Kidney (tissue), 22 donors: ENCODE measurements at places on chromosomes 16 and 17. TPM values are rescaled to one million over a fixed set of nuclear protein-coding genes. Genes with fewer than 3 reads are reported as not detected.
A peak's percentile ranks its signal among the peaks of the same experiment; 100 is the strongest.

Gene PLCD3
- 111 TPM for total RNA-seq

Gene MT4
- not detected for total RNA-seq

Gene PPP1R27
- not detected for total RNA-seq

Gene LITAF
- total RNA-seq = 171 TPM

Gene GUCY2D
- 0.19 TPM for total RNA-seq

Gene TBC1D3I
- 0.41 TPM for total RNA-seq

Gene KCNH6
- total RNA-seq = 0.57 TPM

Gene TBC1D3H
- not detected for total RNA-seq

GRCh38 chr16:3857189-3858043 lies 23.1 kb downstream of the CREBBP start:
- H3K36me3 ChIP-seq = no peaks in the 10 kb centered on the region
- H3K27ac ChIP-seq = no peak overlapping the region
- H3K4me1 ChIP-seq = no peaks in the 10 kb centered on the region
- DNase-seq = peak; percentile 25
- H3K27me3 ChIP-seq = no peaks in the 10 kb centered on the region
- no peak overlapping the region for H3K4me3 ChIP-seq

- no peak overlapping the region for H3K4me3 ChIP-seq
- H3K27me3 ChIP-seq = no peaks in the 10 kb centered on the region
- peak overlapping the region; percentile 73 for H3K27ac ChIP-seq
- H3K4me1 ChIP-seq = no peaks in the 10 kb centered on the region
Observed at GRCh38 chr17:45371414-45372324, 54.8 kb upstream of the MAP3K14 start.

- H3K36me3 ChIP-seq = peaks cover 12% of the 10 kb centered on the region
- no peak for DNase-seq
- H3K4me1 ChIP-seq = no peaks in the 10 kb centered on the region
- H3K27ac ChIP-seq = no peak overlapping the region
- H3K27me3 ChIP-seq = no peaks in the 10 kb centered on the region
- no peak overlapping the region for H3K4me3 ChIP-seq
Observed at GRCh38 chr17:75623386-75623785, 9.8 kb upstream of the SMIM5 start.

DNA sequence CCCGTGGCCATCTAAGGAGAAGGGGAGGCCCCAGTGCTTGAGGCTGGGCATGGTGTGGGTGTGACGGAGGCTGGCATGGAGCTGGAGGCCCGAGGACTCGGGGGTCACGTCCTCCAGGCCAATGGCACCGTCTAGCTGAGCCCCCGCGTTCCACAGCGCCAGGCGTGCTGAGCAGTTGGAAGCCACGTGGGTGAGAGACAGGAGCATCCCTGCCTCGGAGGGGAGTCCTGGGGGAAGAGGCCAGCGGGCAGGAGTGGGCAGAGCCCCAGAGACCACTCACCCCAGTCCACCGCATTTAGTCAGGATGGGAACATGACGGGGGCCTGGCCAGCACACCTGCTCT lies 78.8 kb downstream of the RMI2 start:
- H3K4me1 ChIP-seq = no peaks in the 10 kb centered on the region
- no peak overlapping the region for H3K27ac ChIP-seq
- no peaks in the 10 kb centered on the region for H3K36me3 ChIP-seq
- no peaks in the 10 kb centered on the region for H3K27me3 ChIP-seq
- no peak overlapping the region for H3K4me3 ChIP-seq

DNA sequence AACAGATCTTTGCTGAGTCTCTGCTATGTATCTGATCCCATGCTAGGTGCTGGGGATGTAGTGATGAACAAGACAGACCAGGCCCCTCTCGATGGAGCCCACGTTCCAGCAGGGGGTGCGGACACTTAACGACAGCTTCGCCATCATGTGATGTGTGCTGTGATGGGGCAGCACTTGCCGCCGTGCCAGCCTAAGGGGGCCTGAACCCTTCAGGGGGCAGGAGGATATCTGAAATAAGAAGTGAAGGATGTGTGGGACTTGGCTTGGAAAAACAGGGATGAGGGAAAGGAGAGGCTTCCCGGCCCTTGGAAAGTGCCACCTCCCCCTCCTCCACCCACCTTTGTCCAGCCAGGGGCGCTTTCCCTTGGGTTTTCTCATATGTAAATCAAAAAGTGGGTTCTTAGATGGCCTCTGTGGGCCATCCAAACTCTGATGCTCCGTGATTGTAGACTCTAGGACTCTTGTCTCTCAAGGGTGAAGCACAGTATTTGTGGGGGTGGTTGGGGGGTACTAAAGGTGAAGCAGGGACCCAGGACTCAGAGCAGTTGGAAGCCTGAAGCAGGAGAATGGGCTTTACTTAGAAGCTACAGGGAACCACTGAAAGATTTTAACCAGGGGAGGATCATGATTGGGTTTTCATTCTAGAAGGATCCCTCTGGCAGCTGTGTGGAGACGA lies 4.0 kb upstream of the DLX3 start:
- H3K36me3 ChIP-seq = no peaks in the 10 kb centered on the region
- peaks cover 11% of the 10 kb centered on the region for H3K4me1 ChIP-seq
- no peak overlapping the region for H3K4me3 ChIP-seq
- DNase-seq = no peak
- no peak overlapping the region for H3K27ac ChIP-seq

DNA sequence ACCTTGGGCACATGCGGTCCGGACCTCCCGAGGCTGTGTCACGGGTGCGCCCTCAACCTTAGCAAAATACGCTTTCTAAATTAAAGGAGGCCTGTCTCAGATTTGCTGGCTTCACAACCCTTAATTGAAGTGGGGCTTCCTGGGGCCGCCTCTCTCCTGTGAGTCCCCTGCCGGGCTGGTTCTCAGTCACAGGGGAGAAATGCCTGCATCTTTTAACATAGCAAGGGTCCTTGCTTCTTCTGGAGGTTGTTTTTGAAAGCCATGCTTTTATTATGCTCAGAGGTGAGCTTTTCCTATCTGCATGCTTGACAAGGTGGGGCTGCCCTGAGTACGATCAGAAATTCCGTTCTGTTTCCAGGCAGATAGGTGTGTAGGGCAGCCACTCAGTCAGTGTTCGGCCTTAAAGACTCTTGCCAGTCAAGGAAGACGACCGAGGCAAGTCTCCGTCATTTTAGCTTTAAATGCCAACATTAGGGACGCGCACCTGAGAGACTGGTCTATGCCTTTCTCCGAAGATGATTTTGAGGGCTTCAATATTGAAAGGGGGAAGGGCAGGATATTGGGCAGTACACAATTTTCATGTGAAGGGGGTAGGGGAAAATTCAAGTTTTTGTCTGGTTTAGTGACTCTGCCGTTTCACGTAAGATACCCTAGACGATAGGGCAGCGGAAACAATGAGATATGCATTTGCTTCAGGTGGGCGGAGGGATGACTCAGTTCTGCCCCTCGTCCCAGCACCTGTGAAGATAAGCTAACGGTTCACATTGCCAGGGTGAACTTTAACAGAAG lies 5.5 kb upstream of the SLC7A5 start:
- no peaks in the 10 kb centered on the region for H3K36me3 ChIP-seq
- H3K4me3 ChIP-seq = no peak overlapping the region
- no peak overlapping the region for H3K27ac ChIP-seq
- H3K4me1 ChIP-seq = no peaks in the 10 kb centered on the region
- peaks cover 5% of the 10 kb centered on the region for H3K27me3 ChIP-seq

DNA sequence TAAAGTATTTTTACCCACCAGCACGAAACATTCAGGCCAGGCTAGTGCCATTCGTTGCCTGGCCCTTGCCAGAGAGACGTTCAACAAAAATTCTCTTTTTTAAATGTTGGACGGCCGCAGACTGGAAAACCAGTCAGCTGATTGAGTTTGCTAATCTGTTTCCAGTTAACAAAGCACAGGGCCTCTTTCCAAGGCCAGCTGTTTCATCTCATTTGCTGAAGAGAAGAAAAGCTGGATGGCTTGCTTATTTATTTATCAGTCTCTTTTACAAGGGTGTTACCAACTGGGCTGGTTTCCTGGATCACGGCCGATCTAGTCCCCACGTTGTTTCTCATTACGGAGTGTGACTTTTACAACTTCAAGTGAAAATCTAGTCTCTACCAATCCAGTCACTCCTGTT lies 418.7 kb upstream of the DYNLRB2 start:
- peak; percentile 39 for DNase-seq
- H3K27me3 ChIP-seq = no peaks in the 10 kb centered on the region
- no peak overlapping the region for H3K27ac ChIP-seq
- peaks cover 2% of the 10 kb centered on the region for H3K4me1 ChIP-seq
- no peak overlapping the region for H3K4me3 ChIP-seq
- no peaks in the 10 kb centered on the region for H3K36me3 ChIP-seq

DNA sequence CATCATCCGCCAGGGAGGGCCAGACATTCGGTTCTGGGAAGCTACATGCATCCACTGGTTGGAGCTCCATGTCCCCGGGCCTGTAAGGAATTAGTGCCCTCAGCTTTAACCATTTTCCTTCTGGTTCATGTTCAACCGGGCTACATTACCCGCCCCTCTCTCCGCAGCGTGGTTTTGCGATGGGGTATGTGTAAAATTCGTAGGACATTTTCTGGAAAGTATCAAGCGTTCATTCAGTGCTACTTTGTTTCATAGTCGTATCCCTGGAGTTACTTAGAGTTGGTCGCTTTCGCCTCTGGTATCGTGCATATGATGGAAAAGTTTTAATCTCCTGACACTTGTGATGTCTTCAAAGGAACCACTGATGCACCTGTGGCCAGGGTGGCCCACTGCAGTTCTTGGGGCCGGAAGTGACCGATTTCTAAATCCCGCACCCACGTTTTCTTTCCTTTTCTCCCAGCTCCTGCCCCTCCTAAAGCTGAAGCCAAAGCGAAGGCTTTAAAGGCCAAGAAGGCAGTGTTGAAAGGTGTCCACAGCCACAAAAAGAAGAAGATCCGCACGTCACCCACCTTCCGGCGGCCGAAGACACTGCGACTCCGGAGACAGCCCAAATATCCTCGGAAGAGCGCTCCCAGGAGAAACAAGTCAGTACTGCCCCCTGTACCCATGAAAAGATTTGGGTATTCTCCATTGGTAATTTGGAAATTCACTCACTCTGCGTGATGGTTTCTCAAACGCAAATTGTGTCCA lies 637 bp downstream of the RPL23A start:
- peak overlapping the region; percentile 96 for H3K4me3 ChIP-seq
- H3K36me3 ChIP-seq = peaks cover 27% of the 10 kb centered on the region
- H3K27me3 ChIP-seq = no peaks in the 10 kb centered on the region
- DNase-seq = no peak
- H3K27ac ChIP-seq = peak overlapping the region; percentile 92
- peaks cover 6% of the 10 kb centered on the region for H3K4me1 ChIP-seq

DNA sequence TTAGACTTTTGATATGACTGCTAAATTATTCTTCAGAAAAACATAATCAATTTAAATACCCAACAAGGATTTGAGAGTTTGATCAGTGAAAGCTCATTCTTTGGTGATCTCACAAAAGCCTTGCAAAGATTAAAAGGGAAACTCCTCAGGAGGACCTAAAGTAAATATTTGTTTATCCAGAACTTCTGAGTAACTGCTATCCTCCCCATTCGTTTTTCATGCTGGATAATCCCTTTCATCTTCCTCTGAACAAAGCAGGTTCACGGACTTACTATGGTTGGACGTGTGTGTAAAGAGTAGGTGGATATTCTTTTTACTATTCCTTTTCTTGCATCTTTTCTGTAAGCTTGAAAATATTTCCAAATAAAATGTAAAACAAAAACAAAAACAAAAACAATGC lies 124.7 kb downstream of the CPPED1 start:
- H3K27ac ChIP-seq = no peak overlapping the region
- H3K4me3 ChIP-seq = no peak overlapping the region
- H3K36me3 ChIP-seq = no peaks in the 10 kb centered on the region
- no peak for DNase-seq
- H3K4me1 ChIP-seq = no peaks in the 10 kb centered on the region

GRCh38 chr16:3776316-3776715 lies 59.0 kb upstream of the TRAP1 start:
- peaks cover 3% of the 10 kb centered on the region for H3K4me1 ChIP-seq
- peaks cover 46% of the 10 kb centered on the region for H3K36me3 ChIP-seq
- H3K4me3 ChIP-seq = no peak overlapping the region
- H3K27me3 ChIP-seq = no peaks in the 10 kb centered on the region
- no peak overlapping the region for H3K27ac ChIP-seq

DNA sequence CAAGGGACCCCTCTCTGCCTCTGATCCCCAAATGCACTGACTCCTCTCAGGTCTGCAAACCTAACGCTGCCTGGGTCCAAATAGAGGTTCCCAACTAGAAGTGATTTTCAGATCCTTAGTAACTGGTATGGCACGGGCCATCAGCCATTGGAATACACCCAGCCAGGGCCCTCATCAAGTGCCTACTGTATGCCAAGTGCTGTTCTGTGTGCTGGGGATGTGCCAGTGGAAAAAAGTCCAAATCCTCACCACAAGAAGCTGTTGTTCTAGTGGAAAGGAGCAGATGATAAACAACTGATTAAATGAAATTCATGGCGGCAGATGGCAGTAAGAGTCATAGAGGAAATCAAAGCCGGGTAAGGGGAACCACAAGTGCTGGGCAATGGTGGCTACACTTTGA lies 57.2 kb upstream of the MED9 start:
- no peaks in the 10 kb centered on the region for H3K27me3 ChIP-seq
- H3K4me3 ChIP-seq = no peak overlapping the region
- no peaks in the 10 kb centered on the region for H3K4me1 ChIP-seq
- H3K36me3 ChIP-seq = no peaks in the 10 kb centered on the region
- no peak for DNase-seq

DNA sequence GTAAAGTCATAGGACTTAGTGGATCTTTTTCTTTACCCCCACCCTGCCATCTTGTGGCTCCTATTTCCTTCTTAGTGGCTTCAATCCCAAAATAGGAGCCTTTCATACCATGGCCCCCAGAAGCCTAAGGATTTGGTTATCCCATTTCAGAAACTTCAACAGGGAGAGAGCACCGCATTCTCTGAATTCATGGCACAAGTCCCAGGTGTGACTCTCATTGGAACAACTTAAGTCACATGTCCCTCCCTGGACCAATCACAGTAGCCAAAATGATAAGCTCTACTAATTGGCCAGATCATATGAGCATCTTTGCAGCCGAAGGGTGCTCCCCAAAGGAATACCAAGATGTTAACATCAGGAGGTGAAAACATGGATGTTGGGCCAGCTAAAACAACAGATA lies 43.2 kb downstream of the AXIN2 start:
- H3K27ac ChIP-seq = no peak overlapping the region
- no peak for DNase-seq
- peaks cover 2% of the 10 kb centered on the region for H3K4me1 ChIP-seq
- no peaks in the 10 kb centered on the region for H3K27me3 ChIP-seq
- H3K4me3 ChIP-seq = no peak overlapping the region
- no peaks in the 10 kb centered on the region for H3K36me3 ChIP-seq

- no peaks in the 10 kb centered on the region for H3K4me1 ChIP-seq
- DNase-seq = no peak
- H3K36me3 ChIP-seq = no peaks in the 10 kb centered on the region
Observed at GRCh38 chr17:71649941-71650350, 470.9 kb upstream of the SOX9 start.

DNA sequence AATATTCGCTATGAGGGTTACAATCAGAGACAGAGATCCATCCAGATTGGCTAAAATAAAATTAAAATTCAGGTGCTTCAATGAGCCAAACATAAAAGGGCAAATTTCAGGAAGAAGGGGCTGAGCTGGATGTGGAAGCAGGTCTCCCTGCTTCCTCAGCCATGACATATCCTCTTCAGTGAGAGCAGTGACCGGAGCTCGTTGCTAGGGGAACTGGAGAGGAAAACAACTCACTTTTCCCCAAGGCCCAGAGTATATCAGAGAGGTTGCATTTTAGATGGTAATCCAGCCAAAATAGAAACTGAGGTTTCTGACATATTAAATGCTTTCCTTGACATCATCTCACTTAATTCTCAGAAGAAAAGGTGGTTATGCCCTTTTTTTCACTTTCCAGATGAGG lies 503.5 kb downstream of the HS3ST4 start:
- H3K4me3 ChIP-seq = no peak overlapping the region
- DNase-seq = peak; percentile 82
- H3K27ac ChIP-seq = no peak overlapping the region
- H3K36me3 ChIP-seq = no peaks in the 10 kb centered on the region
- H3K27me3 ChIP-seq = no peaks in the 10 kb centered on the region
- no peaks in the 10 kb centered on the region for H3K4me1 ChIP-seq
